Natural killer cell treated with Interleukin-12 subunit alpha and Interleukin-12 subunit beta and Interleukin-15 and Interleukin-18, amount 100 ng/mL, for 72 hours (primary cell): ENCODE measurements at places on chromosomes 13 and 19. TPM values are rescaled to one million over a fixed set of nuclear protein-coding genes. Genes with fewer than 3 reads are reported as not detected.

The JUNB gene
- total RNA-seq: 252 TPM

DNA sequence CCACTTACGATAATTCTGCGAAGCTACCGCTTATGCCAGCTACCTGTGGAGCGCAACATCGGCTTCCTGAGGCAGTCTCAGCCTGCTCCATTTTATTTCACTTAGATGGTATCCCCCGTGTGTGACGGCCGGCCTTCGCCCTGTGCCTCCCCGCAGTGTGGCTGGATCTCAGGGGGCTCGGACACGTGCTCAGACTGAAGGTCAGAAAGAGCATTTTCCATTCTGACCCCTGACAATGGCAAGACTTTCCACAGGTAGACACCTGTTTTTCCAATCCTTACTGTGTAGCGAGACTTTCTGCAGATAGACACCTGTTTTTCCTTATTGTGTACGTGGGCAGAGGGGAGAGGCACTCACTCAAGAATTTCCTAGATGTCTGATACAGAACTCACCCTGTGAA lies 52.7 kb downstream of the ATP11A start:
- peaks cover 37% of the 10 kb centered on the region for H3K4me1 ChIP-seq
- H3K36me3 ChIP-seq: no peaks in the 10 kb centered on the region
- H3K4me3 ChIP-seq: no peak overlapping the region
- H3K27me3 ChIP-seq: no peaks in the 10 kb centered on the region

DNA sequence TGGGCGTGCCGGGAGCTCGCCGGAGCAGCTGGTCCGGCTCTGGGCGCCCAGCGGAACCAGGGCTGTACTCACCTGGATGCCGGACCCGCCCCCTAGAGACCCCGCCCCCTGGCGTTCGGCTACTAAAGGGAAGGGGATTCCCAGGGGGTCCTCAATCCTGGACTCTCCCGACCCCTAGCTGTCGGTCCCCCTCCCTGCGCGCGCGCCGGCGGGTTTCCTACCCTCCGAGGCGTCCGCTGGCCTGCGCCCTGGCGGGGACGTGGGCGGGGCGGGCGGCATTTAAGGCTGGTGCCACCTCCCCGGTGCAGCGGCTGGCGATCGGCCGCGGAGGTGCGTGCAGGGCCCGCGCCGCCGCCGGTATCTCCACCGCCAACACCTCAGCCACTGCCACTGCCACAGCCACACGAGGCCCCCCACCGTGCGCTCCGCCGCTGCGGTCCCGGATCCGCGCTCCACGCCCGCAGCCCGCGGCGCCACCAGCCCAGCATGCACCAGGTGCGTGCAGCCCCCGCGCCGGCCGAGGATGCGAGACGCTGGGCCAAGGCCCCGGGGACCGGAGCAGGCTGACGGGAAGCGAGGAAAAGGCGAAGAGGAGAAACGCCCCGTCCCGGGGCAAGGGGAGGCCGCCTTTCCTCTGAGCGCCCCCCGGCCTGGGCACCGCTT lies at the start of gene ATP12A:
Gene ATP12A, plus strand, starts transcription at position 151 of the 663 bp plus-strand sequence. Its CDS starts 336 bp downstream, at position 487.
- H3K4me3 ChIP-seq: peak within 1 kb of the TSS; percentile 23
- H3K27ac ChIP-seq: no peak within 1 kb of the TSS
- peak; percentile 64 for DNase-seq
- peaks cover 29% of the 10 kb centered on the region for H3K27me3 ChIP-seq
- no peaks in the 10 kb centered on the region for H3K36me3 ChIP-seq

- H3K27me3 ChIP-seq: no peaks in the 10 kb centered on the region
- DNase-seq: no peak
- H3K27ac ChIP-seq: peak overlapping the region; percentile 52
- no peak overlapping the region for H3K4me3 ChIP-seq
Observed at GRCh38 chr13:30143666-30144400, 163.5 kb downstream of the KATNAL1 start.

GRCh38 chr19:47190167-47190727 lies 40.8 kb downstream of the BBC3 start:
- H3K4me1 ChIP-seq: peaks cover 15% of the 10 kb centered on the region
- no peak overlapping the region for H3K4me3 ChIP-seq
- peaks cover 5% of the 10 kb centered on the region for H3K36me3 ChIP-seq
- no peaks in the 10 kb centered on the region for H3K27me3 ChIP-seq
- peak overlapping the region; percentile 20 for H3K27ac ChIP-seq
- DNase-seq: no peak

GRCh38 chr13:31614704-31615103 lies 124.6 kb upstream of the RXFP2 start:
- H3K36me3 ChIP-seq: no peaks in the 10 kb centered on the region
- DNase-seq: no peak
- H3K4me3 ChIP-seq: no peak overlapping the region
- no peaks in the 10 kb centered on the region for H3K4me1 ChIP-seq

DNA sequence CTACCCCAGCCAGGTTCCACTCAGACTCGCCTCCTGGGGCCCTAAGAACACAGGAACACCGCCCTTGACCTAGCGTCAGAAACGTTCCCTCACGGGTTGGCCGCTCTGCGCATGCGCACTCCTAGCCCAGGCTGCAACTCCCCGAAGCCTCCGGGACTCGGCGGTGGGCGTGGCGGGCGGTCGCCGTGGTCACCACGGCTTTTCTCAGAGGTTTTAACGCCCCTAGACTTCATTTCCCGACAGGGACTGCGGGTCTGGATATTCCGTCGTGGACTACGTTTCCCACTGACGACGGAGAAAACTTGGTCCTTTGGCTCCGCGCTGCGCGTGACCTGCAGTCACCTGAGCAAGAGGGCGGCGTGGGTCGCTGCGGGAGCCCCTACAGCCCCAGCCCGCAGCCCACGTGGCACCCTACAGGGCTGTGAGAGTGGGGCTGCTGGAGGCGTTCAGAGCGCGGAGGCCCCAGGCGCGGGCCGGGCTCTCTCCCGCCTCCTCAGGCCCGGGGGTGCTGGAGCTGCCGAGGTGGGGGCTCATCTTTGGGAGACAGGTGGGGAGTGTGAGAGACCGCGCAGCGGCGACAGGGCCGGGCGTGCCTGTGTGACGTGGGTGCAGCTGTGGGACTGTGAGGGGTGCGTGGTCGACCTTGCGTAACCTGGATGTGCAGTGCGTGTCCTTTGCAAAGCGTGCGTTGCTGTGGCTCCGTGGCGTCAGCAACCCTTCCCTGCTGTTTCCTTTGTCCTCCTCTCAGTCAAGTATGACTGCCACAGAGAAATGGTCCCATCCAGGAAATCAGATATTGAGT lies 38.0 kb upstream of the ZNF573 start:
- H3K27ac ChIP-seq: no peak overlapping the region
- no peak overlapping the region for H3K4me3 ChIP-seq

- no peaks in the 10 kb centered on the region for H3K27me3 ChIP-seq
- H3K36me3 ChIP-seq: no peaks in the 10 kb centered on the region
- H3K4me3 ChIP-seq: no peak overlapping the region
- no peak overlapping the region for H3K27ac ChIP-seq
- H3K4me1 ChIP-seq: peaks cover 11% of the 10 kb centered on the region
- DNase-seq: no peak
Observed at GRCh38 chr13:50518781-50519201, 324.7 kb downstream of the DLEU7 start.

DNA sequence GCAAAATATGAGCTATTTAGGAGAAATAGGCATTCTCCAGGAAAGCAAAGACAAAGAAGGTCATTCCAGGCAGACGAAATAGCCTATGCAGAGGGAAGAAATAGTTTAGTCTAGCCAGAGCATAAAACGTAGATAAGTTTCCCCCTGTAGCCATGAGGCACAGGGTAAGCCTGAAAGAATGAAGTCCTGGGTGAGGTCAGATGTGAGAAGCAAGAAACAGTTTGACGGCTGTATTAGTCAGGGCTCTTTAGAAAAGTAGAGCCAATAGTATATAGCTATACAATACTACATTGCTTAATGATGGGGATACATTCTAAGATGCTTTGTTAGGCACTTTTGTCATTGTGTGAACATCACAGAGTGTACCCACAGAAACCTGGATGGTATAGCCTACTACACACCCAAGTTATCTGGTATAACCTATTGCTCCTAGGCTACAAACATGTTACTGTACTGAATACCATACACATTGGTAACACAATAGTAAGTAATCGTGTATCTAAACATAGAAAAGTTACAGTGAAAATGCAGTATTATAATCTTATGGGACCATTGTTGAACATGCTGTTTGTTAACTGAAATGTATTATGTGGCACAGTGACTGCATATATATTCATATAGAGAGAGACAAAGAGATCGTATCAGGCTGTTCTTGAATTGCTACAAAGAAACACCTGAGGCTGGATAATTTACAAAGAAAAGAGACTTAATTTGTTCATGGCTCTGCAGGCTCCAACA lies 59.3 kb upstream of the WDFY2 start:
- no peak overlapping the region for H3K27ac ChIP-seq
- H3K4me3 ChIP-seq: no peak overlapping the region
- H3K36me3 ChIP-seq: peaks cover 14% of the 10 kb centered on the region

DNA sequence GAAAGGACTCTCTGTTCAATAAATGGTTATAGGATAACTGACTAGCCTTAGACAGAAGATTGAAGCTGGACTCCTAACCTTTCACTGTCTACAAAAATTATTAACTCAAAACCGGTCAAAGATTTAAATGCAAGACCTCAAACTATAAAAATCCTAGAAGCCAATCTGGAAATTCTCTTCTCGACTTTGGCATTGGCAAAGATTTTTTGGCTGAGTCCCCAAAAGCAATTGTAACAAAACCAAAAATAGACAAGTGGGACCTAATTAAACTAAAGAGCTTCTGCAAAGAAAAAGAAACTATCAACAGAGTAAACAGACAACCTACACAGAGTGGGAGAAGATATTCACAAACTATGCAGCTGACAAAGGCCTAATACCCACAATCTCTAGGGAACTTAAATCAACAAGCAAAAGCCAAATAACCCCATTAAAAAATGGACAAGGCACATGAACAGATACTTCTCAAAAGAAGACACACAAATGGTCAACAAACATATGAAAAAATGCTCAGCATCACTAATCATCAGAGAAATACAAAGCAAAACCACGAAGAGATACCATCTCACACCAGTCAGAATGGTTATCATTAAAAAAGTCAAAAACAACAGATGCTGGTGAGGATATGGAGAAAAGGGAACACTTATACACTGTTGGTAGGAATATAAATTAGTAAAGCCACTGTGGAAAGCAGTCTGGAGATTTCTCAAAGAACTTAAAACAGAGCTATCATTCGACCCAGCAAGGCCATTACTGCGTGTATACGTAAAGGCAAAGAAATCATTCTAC lies 266.3 kb downstream of the DNAJC15 start:
- no peaks in the 10 kb centered on the region for H3K4me1 ChIP-seq
- peaks cover 22% of the 10 kb centered on the region for H3K27me3 ChIP-seq
- no peak for DNase-seq

DNA sequence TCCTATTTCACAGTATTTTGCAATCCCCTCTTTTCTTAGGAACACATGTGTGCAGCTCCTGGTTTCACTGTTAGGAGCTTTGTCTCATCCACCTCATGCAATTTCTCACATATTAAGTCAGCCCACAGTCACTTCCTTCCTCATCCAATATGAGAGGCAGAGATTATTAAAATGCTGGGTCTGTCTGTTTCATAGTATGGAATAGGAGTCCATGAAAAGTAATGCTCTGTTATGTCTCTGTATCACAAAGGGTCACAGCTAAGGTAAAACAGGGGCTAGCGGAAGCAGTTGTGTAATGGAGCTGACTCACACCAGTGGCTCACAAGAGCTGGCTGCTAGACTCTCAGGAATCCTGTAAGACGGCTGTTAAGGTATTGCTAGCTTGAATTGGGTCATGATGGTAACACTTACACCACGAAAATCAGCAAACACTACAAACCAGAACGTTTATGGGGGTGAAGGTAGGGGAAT lies 216.5 kb downstream of the EFNB2 start:
- H3K36me3 ChIP-seq: peaks cover 7% of the 10 kb centered on the region
- H3K4me3 ChIP-seq: no peak overlapping the region
- DNase-seq: no peak
- no peaks in the 10 kb centered on the region for H3K4me1 ChIP-seq

DNA sequence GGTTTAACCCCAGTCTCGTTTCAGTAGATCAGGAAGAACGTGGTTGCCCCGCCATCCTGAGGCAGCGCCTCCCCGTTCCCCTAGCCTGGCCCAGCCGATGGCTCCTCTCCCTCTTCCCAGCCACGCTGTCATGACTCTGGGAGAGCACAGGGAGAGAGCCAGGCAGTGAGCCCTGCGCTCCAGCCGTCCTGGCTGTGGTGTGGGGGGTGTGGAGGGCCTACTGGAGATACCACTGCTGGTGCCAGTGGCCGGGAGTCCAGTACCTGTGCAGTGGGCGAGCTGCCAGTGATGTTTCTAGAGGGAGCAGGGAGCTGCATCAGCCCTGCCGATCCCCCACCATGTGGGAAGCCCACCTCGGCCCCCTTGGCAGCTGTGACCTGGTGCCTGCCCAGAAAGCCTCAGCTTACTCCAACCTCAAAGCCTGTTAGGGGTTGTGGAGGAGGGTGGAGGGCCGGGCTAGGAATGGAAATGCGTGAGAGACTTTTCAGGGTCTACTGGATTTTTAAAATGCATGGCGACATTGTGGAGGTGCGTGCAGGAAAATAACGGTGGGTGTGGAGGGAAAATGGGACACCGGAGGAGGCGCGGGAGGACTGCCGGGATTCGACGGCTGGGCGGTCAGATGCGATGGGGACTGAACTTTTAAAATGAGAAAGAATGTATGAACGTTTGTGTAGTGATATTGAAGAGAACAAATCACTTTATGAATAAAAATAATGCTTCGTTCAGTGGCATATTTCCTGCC lies 4.9 kb downstream of the TEX29 start:
- no peaks in the 10 kb centered on the region for H3K4me1 ChIP-seq
- H3K4me3 ChIP-seq: no peak overlapping the region
- no peaks in the 10 kb centered on the region for H3K36me3 ChIP-seq
- DNase-seq: peak; percentile 38

DNA sequence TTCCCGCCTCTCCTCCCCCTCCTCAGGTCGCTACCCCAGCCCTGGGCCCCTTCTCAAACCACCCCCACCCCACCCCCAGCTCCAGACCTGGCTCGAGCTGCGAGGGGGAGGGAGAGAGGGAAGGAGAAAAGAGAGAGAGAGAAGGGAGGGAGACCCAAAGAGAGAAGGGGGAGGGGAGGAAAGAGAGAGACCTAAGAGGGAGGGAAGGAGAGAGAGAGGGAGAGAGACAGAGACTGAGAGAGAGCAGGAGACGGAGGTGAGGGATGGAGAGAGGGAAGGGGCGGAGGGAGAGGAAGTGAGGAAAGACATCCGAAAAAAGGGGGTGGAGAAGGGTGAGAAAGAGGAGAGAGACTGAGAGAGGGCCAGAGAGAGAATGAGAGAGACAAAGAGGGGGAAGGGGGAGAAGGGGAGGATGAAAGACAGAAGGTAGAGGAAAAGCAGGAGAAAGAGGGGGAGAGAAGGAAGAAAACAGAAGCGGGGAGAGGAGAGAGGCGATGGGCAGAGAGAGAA lies 2.0 kb upstream of the SPACA6 start:
- no peak for DNase-seq
- peaks cover 43% of the 10 kb centered on the region for H3K27me3 ChIP-seq
- H3K4me1 ChIP-seq: peaks cover 7% of the 10 kb centered on the region
- H3K27ac ChIP-seq: no peak overlapping the region

DNA sequence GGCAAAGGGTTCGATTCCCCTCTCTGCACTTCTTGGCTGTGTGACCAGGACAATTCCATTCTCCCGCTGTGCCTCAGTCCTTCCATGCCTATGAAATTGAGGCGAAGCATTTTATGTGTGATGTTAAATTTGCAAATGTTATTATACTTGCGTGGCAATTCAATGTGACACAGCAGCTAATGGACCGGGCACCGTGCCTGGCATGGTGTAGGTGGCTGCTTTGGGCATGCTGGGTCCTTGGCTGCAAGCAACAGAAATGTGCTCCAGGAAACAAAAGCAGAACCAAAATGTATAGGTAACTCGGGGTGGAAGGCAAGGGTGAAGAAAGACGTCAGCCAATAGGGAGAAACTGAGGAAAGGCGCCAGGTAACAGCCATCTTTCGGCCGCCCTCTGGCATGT lies 37.1 kb downstream of the TINCR start:
- no peak for DNase-seq
- H3K27ac ChIP-seq: no peak overlapping the region
- peaks cover 10% of the 10 kb centered on the region for H3K36me3 ChIP-seq

GRCh38 chr19:33498391-33499000 lies 23.1 kb downstream of the PEPD start:
- no peak for DNase-seq
- H3K4me3 ChIP-seq: no peak overlapping the region
- H3K27ac ChIP-seq: no peak overlapping the region
- H3K27me3 ChIP-seq: no peaks in the 10 kb centered on the region
